Glutamatergic neuron (in vitro differentiated cells): ENCODE measurements at places on chromosomes 11 and 22. TPM values are rescaled to one million over a fixed set of nuclear protein-coding genes. Genes with fewer than 3 reads are reported as not detected.
A peak's percentile ranks its signal among the peaks of the same experiment; 100 is the strongest.

- DNase-seq, result peak; percentile 79
These were observed 3.8 kb upstream of the ADORA2A start for GRCh38 chr22:24423519-24424000.

DNA sequence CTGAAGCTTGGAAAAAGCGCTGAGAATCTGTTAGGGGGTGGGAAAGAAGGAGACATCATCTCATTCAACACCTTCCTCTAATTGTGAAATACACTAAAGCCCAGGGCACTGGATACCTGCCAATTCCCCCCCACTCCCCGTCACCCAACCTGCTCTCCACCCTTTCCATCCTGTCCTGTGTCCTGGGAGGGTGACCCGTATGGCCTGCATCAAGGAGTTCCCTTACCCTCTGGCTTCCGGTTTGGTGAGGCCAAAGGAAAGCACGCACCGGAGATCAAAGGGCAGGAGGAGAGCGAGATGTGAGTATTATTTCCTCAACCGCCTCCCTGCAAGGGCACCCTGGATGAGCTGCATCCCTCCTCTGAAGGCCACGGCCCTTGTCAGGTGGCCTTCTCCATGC is 65.0 kb upstream of the PTPRJ start:
- no peak for DNase-seq

DNA sequence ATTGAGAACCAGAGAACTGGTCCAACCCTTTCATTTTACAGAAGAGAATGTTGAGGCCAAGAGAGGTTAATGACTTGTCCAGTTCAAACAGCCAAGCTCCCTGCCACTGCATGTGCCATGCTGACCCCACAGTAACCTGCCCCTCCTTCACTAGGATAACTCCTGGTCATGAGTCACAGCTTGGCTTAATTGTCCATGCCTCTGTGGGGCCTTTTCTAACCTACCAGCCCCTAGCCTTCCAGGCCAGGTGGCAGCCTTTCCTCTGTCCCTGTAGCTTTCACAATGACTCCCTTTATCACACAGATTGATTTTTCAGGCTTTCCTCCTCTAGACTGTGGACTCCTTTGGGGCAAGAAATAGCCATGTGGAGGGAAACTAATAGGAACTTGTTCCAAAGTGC is 97.2 kb downstream of the PIWIL4 start:
- no peak for DNase-seq

GRCh38 chr22:40324468-40325305 is 21.6 kb upstream of the ADSL start:
- no peak for DNase-seq

GRCh38 chr11:118325283-118325682 is 17.2 kb downstream of the CD3D start:
- DNase-seq, result no peak

DNA sequence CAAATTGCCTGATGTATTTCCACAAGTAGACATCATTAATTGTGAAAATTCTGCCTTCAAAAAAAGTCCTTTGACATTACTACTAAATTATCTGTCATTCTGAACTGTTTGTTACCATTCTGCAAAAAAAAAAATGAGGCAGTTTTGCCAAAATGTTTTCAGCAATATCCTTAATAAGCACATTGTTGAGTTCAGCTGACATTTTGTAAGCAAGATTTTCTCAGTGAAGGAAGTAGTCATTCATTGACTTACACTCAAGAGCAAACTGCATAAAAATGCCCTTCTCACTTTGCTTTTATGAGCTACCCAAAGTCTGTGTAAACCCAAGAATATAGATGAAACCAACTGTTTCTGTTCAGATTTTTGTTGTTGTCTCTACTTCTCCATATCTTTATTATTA is 125.9 kb downstream of the UVRAG start:
- no peak for DNase-seq

- no peak for DNase-seq
These were observed 1479.2 kb downstream of the TBC1D22A start for GRCh38 chr22:48241658-48242057.

GRCh38 chr22:41608386-41608785 is 12.5 kb downstream of the DESI1 start:
- no peak for DNase-seq

DNA sequence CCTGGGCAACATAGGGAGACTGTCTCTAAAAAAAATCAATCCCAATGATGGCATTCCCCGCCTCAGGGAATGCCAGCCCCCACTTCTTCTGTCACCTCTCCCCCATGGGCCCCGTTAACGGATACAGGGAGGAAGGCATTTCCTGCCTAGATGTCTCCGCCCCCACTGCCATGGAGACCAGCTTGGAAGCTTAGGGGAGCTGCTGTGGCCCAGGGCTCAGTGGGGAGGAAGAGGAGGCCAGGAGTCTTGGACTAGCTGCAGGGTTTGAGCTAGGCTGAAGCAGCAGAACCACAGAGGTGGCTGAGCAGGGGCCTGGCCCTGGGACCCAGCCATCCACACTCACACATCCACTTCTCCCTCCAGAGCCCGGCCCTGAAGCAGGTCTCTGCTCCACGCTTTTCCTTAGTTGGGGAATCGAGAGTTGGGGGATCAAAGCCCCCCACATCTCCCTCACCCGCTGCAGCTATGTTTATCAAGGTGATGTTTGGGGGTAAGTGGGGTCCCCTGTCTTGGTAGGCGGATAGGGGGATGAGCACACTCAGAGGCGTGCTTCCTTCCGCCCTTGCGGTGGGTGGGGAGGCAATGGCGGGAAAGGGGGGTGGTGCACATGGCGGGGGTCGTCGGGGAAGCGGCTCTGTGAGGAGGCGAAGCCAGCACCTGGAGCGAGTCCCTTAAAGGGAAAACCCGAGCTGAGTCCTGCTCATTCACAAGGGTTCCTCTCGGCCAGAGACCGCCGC is at the start of gene C22orf15:
C22orf15 (plus strand) TSS at position 149 of the 737 bp plus-strand sequence; CDS start at position 466, 317 bp downstream.
- DNase-seq, result no peak

DNA sequence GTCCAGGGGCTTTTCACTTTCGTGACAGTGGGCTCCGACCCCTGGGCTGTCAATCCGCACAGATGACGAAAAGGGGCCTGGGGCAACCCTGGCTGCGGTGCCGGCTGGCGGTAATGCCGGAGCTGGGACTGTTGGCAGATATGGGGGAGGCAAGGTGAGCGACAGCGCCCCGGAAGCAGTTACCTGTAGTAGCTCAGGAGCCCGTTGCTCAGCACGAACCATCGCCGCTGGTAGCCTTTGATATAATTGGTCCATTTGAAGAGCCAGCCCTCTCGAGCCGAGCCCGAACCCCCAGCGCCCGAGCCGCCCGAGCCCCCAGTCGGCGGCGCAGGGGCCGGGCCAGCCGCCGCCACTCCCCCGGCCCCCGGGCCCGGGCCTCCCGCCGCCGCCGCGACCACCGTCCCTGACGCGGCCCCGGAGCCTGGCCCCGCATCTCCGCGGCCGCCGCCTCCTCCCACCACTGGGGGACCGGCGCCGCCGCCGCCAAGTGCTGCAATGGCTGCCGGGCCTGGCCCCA is 396 bp downstream of the OSBP start:
- DNase-seq, result peak; percentile 30

DNA sequence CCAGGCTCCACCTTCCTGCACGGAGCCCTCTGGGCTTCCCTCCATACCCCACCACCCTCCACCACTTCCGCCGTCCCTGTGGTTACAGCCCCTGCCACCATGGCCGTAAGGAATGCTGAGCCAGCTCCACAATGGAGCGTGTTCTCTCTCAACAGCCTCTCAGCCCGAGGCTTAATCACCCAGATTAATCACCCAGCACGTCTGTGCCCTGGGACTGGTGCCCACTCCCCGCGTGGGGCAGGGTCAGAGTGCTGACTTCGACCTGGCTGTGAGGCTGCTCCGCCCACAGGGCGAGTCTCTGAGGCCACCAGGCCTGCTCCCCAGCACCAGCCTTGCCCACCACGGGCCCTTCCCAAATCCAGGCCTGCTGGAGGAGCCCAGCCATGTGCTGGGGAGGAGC is 4.0 kb upstream of the TH start:
- no peak for DNase-seq

- DNase-seq, result no peak
These were observed 8.6 kb downstream of the PLA2G6 start for GRCh38 chr22:38172832-38173640.

- DNase-seq, result no peak
These were observed 4.8 kb downstream of the P4HA3 start for GRCh38 chr11:74306435-74307175.

DNA sequence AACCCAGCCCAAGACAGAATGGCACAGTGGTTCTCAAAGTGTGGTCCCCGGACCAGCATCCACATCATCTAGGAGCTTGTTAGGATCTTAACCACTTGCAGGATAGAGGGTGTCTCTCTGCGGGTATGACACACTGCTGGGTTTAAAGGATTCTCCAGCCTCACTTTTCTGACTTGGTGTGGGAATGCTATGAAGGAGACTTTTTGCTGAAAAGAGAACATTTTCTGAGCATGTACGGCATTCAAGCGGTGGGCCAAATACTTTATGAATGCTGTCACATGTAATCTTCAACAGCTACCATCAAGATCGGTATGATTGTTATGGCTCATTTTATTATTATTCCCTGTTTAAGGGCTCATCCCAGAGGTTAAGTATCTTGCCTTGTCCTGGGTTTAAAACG is 1.8 kb upstream of the CD82 start:
- DNase-seq, result no peak

GRCh38 chr22:19615001-19615461 is 90.8 kb upstream of the CLDN5 start:
- DNase-seq, result no peak

GRCh38 chr11:94851864-94852636 is 83.9 kb downstream of the AMOTL1 start:
- no peak for DNase-seq

DNA sequence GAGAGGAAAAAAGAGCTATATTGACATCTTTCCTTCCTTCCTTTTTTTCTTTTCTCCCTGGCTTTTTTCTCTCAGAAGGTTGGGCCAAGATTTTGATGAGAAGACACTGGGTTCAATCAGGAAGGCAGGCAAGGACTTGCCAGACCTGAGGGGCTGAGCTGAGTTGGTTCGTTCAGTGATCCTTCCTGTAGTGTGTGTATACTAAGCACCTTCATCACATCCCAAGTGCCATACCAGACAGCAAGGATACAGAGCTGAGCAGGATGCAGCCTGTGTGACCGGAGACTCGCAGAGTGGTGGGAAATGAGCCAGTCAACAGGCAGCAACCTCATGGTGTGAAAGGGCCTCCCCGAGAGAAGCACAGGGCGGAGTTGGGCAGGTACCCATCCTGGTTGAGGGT is 95.5 kb downstream of the SPON1 start:
- no peak for DNase-seq

GRCh38 chr11:849951-850774 is 7.5 kb downstream of the TSPAN4 start:
- no peak for DNase-seq

GRCh38 chr11:96260067-96260511 is 82.9 kb downstream of the MAML2 start:
- no peak for DNase-seq

- DNase-seq, result no peak
These were observed 243.7 kb downstream of the KIRREL3 start for GRCh38 chr11:126756855-126757254.

GRCh38 chr11:57240007-57240406 is 3.0 kb upstream of the APLNR start:
- DNase-seq, result no peak

- no peak for DNase-seq
These were observed 360.9 kb upstream of the NARS2 start for GRCh38 chr11:78935398-78936068.

DNA sequence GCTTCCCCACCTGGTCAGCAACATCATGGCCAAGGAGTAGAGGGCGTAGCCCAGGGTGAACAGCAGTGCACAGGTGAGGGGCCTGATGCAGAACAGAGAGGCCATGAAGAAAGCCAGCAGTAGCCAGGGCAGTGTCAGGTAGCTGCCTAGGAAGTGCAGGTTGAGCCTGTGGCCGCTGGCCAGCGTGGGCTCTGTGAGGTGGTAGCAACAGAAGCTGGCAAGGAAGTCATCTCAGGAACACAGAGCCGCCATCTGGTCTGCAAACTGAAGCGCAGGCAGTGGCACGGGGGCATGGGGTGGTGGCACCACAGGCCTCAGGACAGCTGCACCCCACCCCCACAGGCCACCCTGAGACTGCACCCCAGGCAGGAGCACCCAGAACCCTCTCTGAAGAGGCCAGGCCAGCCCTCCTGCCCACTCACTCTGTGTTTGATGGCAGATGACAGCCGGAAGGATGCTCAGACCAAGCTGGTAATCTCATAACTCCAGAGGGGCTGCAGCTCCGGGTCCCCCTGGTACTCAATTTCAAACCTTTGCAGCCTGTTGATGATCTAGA is 95.3 kb downstream of the MED15 start:
- DNase-seq, result no peak

GRCh38 chr11:115579181-115579825 is 75.1 kb upstream of the CADM1 start:
- DNase-seq, result no peak

DNA sequence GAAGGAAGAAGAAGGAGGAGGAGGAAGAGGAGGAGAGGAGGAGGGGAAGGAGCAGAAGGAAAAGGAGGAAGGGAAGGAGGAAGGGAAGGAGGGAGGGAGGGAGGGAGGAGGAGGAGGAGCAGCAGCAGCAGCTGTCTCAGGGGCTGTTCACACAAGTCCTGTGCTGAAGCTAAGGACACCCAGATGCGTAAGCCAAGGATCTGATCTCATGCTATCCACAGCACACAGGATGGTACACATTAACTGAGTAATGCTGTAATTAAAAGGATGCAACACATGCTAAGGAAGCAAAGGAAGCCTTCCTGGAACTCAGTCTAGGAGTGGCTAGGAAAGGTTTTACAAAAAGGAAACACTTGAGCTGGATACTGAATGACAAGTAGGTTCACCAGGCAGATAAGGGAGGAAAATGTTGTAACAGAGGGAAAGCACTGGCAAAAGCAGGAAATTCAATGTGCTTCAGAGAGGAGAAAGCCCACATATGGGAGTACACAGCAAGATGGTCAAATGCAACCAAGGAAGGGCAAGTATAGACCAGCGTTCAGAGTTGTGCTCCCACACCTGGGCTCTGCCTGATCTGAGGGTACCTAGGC is 32.0 kb downstream of the TRIM66 start:
- DNase-seq, result no peak

- no peak for DNase-seq
These were observed 323 bp upstream of the PANX1 start for GRCh38 chr11:94128291-94128745.

GRCh38 chr22:38879108-38879729 is 7.2 kb upstream of the CBX6 start:
- no peak for DNase-seq

UCP3 gene
- 7.6 TPM for total RNA-seq

HOATZ gene
- not detected for total RNA-seq

MFRP gene
- total RNA-seq, result not detected

SCUBE2 gene
- total RNA-seq, result 2.5 TPM

HTR3B gene
- total RNA-seq, result not detected

DRICH1 gene
- total RNA-seq, result not detected

MUC6 gene
- not detected for total RNA-seq

NDUFC2 gene
- 221 TPM for total RNA-seq
